ENCODE measurements at places on chromosomes 2 and 18.

DNA sequence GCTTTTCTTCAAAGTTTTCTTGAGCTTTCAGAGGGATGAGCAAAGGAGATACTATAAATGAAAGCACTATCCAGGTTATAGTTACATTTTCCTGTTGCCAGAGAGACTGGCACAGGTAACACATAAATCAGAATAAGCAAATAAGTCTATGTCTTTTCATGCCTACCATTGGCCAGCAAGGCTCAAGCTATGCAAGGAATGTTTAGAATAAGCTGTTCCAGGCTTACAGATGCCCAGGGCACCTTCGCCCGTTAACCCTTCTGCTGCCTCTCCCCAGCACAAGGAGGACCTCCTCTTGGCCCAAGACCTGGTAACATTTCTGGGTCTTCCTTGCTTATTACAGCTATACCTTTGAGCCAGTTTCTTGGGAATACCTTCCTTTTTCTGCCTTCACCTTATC lies 233.7 kb upstream of the MEIS1 start:
- no peak for DNase-seq

- no peak for DNase-seq
Observed at GRCh38 chr18:58373481-58373880, 255.4 kb downstream of the ALPK2 start.

GRCh38 chr2:96408616-96409015 lies 73.0 kb downstream of the NCAPH start:
- no peak for DNase-seq

DNA sequence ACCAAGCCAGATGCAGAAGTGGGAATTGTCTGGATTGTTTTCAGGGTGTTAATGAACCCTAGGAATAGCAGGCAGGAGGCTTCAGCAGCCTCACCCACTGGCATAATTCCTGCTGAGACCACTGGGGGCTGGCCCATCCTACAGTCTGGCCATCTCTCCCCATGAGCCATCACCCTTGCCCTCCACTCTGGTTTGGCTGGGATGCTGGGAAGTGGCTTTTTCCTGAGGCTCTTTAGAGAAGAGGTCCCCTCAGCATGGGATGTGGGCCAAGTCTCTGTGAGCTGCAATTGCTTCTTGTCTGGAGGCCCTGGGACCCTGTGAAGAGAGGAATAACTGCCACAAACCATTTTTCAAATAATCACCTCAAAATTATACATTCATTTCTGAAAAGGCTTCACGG lies 4.0 kb downstream of the TCF7L1 start:
- no peak for DNase-seq

DNA sequence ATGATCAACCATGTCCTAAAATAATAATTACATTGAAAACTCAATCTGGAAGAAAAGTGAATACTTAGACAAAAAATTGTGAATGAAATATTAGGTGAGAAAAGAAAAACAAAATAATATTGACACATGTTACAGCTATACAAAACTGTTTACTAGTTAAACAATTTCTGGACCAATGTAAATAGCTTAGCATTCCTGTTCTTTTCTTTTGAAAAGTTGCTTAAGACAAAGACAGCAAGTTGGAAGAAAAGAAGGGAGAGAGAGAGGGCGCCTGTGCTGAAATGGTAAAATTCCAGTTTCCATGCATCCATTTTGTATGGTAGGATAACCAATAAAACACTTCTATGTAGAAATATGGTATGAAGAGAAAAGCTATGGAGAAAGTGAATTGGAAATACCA lies 94.1 kb upstream of the RFX8 start:
- no peak for DNase-seq

DNA sequence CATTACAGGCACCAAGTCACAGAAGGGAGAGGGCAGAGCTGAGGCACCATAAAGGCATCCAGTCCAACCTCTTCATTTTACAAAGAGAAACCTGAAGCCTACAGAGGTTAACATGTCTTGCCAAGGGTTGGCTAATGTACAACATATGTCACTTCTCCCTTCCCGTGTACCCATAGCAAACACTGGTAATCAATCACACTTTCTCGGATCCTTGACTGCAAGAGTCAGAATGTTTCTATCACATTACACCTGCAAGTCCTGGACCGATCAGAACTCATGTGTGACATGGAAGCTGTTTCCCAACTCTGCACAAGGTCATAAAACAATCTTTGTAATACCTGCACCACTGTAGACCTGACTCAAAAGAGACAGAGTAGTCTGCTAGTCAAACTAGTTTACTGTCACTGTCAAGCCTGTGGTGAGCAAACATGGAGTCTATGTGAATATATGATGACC lies 6.0 kb downstream of the ANKRD44 start:
- no peak for DNase-seq

DNA sequence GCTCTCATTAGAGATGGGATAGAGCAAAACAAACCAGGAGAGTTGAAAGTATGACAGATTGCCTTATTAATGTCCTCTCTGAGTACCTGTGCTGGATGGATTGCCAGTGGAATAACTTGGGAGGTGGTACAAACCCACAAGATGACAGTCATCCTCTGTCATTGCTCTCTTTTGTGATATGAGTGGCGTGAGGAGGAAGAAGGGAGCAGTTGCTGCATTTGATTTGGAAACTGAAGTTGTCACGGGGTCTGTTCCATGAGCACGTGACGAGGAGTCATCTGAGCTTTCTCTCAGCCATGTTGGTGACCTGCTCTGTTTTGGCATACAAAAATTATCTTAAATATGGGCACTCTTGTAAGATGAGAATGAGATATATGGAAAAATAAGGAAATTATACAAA lies 204.9 kb downstream of the FAM210A start:
- no peak for DNase-seq

GRCh38 chr2:69703189-69703588 lies 38.7 kb upstream of the ANXA4 start:
- no peak for DNase-seq

- no peak for DNase-seq
Observed at GRCh38 chr2:145652036-145652435, 1132.1 kb upstream of the ZEB2 start.

DNA sequence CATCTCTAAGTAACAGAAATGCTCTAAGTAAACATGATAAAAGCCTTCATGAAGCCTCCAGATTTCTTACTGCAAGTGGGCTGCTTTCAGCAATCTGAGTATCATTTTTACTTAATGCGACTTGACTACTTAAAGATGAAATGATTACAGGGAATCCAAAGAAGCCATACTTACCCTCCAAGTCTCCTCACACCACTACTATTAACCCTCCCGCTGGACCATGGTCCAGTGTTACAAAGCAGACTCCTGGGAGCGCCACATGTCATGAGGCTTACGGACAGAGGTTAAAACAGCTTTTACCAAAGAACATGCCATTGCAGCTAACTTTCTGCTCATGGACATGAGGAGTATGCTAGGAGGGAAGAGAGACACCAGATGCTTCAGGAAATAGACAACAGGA lies 46.4 kb downstream of the LPIN2 start:
- DNase-seq, result no peak

DNA sequence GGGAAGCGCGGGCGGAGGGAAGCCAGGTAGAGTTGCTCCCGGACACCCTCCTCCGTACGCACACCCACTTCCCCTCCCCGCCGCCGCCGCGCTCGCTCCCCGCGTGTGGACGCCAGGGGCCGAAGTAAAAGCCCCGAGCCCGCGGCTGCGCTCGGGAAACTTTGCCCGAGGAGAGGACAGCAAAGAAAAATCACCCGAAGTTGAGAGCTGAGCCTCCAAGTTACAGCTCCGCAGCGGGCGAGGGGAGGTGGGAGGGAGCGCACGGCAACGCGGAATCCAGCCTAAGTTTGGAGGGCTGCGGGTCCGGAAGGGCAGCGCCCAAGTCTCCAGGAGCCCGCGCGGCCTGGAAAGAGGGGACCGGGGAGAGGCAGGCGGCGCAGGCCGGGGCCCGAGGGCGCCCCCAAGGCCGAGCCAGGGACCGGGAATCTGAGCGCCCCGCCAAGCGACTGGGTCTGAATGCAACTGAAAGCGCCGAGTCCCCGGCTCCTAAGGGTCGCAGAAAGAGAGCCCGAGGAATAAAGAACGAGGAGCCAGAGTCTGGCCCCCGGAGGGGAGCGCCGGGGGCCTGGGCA lies 706 bp upstream of the BCL11A start:
- no peak for DNase-seq
